ENCODE measurements at places on chromosomes 7 and 10.

- peak; percentile 73 for DNase-seq
Measured at GRCh38 chr7:27110186-27111031, 7.9 kb upstream of the HOXA2 start.

GRCh38 chr7:69049326-69049725, 548.9 kb upstream of the AUTS2 start:
- peak; percentile 23 for DNase-seq

- no peak for DNase-seq
Measured at GRCh38 chr7:6226194-6226799, 46.1 kb downstream of the CYTH3 start.

DNA sequence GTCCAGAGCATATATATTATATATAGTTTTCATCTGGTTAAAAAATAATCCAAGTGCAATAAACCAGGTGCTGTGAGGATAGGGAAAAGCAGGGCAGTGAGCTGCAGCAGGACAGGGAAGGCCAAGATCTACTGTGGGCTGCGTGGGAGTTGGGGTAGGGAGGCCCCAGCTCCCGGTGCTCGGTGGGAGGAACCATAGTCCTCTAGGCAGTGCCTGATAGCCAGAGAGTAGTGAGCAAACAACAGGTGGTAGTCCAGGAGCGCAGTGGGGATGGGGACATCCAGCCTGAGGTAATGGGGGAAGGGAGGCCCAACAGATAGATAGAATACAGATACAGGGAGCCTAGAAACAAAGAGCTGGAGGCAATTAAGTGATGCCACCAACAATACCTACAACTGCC, 4.1 kb upstream of the BMPR1A start:
- DNase-seq = no peak

GRCh38 chr7:146503844-146504243, 387.2 kb downstream of the CNTNAP2 start:
- DNase-seq = no peak

- DNase-seq = no peak
Measured at GRCh38 chr10:72328045-72328828, 26.5 kb downstream of the DNAJB12 start.

DNA sequence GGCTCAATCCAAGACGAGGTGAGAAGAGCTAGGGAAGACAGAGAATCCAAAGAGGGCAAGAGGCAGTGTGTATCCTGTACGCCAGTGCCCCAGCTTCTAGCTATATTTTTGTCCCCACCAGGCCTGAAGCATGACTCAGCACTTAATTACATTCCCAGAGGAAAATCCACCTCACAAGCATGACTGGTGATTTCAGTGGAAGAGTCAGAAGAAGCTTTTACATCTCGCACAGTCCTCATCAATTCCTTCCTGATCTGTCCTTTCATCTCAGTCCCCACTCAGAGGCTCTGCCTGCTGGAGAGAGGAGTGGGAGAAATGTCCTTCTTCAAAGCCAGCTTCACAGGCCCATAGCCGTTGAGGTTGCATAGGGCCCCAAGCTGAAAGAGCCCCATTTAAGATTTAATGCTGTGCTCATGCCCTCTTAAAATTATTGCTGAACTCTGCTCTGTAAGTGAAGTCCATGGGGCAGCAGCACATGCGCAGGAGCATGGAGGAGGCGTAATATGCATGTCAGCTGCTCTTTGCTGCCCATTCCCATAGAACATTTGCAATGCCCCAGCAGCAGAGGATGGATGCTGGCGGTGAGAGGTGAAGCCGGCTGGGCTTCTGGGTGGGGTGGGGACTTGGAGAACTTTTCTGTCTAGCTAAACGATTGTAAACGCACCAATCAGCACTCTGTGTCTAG, 39.0 kb upstream of the AOAH start:
- no peak for DNase-seq

- DNase-seq = peak; percentile 93
Measured at GRCh38 chr10:119253433-119254174, 46.2 kb downstream of the GRK5 start.

- DNase-seq = peak; percentile 73
Measured at GRCh38 chr10:103021900-103022293, 103.8 kb downstream of the CNNM2 start.

DNA sequence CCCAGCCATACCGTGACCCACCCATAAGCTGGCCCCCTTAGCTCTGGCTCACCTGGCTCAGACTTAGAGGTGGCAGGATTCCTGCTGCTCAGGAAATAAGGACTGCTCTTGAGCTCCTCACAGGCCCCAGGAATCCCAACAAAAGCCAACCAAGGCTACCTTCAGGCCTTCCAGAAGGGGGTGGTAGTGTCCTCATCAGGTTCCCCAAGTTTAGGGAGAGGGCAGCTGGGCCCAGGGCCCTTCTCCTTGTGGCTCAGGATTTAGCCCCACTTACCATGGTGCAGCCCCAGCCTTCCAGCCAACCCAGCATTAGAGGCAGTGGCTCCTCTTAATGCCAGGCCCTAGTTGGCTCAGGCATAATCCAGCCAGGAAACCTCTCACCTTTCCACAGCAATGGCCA, 23.5 kb downstream of the NPFFR1 start:
- DNase-seq = no peak

DNA sequence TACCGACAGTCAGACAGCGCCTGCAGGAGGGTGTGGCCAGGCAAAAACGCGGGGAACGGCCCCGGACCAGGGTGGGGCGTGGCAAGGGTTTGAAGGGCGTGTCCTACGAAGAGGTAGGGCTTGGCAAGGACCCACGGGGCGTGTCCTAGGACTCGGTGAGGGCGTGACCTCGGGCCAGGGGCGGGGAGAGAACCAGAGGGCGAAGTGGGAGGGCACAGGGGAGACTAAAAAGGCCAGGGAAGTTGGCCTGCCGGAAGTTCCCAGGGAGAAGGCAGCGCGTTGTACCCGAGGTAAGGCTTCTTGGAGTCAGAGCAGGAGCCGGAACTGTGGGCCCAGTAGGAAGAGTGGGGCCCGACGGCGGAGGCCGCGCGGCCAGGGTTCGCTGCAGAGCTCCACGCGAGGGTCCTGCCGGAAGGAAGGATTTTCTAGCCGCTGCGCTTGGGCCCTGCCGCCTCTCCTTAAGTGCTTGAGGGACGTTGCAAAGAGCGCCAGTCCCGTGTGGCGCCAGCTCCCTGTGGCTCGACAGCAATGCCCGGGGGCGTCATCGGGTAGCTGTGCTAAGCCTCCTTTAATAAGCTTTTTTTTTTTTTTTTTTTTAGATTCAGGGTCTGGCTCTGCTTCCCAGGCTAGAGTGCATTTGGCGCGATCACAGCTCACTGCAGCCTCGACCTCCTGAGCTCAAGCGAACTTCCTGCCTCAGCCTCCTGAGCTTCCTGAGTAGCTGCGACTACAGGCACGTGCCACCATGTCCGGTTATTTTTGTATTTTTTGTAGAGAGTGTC, at the start of gene PTER:
TSS of gene PTER (plus strand) at position 253 of the 782 bp plus-strand sequence. CDS start 47,375 bp downstream, outside the sequence.
- peak; percentile 84 for DNase-seq

- DNase-seq = peak; percentile 71
Measured at GRCh38 chr7:88226886-88227516, 7.2 kb upstream of the SRI start.

DNA sequence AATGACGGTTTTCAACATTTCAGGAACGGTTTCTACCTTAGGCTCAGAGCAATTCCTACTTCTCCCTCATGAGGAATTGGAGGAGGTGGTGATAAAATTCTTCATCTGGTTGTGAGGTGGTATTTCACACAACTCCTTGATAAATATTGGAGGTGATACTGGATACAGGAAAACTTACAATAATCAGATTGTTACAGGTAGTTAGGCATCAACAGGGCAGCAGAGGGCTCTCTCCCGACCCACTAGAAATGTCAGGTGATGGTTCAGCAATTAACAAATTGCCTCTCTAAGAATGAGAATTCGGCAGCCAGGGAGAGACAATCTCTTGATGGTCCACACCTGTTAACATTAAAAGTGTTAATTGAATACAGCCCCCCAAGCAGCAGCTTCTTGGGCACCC, 22.6 kb downstream of the ZNF786 start:
- DNase-seq = no peak

GRCh38 chr7:504221-505111, 15.2 kb downstream of the PDGFA start:
- no peak for DNase-seq

GRCh38 chr10:5648494-5649457, 17.6 kb downstream of the ASB13 start:
- DNase-seq = no peak

- DNase-seq = no peak
Measured at GRCh38 chr7:151686826-151687225, 167.1 kb upstream of the RHEB start.

DNA sequence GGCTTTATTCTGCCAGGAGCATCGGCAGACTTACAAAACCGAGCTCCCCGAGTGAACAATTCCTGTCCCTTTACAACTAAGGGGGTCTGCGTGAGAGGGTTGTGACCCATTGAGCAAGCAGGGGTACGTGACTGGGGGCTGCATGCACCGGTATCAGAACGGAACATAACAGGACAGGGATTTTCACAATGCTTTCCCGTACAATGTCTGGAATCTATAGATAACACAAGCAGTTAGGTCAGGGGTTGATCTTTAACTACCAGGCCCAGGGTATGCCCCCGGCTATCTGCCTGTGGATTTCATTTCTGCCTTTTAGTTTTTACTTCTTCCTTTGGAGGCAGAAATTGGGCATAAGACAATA, 38.1 kb upstream of the GSDME start:
- DNase-seq = no peak

DNA sequence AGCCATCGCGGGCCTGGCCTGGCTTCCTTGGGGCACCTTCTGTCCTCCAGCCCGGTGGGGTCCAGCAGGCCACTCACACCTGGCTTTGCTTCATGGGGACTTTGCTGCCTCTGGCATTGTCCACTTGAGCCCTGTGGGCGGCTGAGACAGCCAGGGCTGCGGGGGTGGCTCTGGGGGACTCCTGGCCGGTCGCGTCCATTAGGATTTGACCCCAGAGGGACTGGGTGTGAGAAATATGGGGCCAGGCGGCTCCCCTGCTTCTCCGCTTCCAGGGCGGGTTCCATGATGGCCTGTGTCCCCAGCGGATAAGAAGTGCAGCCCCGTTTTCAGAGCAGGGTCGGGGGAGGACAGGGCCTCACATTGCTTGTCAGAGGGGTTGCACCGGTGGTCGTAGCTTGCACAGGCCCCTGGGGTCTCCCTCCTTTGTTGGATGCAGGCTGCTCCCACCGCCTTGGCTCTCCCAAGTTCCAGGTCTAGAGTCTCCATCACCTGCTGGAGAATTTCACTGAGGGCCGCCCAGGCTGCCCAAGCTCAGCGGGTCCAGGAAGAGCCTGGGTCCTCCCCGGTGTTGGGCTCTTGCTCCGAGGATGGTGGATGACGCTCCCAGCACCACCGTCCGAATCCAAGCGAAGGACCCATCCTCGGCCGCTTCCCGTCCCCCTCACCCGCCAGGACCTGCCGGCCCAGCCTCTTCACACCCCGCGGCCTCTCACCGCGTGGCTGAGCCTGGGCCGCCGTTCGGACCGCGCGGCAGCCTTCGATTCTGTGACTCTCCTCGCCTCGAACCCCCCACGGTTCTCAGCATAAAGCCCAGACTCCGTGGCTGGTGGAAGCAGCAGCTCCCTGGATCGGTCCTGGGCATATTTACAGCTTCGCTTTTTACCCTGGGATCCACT, 140.1 kb downstream of the DYNC2I1 start:
- DNase-seq = no peak

DNA sequence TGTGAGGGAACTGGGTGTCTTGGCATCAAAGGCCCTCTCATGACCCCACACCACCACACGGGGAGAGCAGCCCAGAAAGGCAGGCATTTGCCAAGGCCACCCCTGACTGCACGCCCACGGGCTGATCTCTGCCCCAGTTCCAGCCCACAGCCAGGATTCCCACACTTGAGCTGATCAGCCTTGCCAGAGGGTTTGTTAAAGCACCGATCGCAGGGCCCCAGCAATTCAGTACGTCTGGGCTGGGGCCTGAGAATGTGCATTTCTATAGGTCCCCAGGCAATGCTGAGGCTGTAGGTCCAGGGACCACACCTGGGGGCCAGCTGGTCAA, 103.9 kb downstream of the TNS3 start:
- no peak for DNase-seq

- no peak for DNase-seq
Measured at GRCh38 chr7:66167773-66168387, 37.3 kb upstream of the TPST1 start.

GRCh38 chr7:149806726-149807125, 31.4 kb upstream of the ZNF862 start:
- no peak for DNase-seq

- no peak for DNase-seq
Measured at GRCh38 chr7:36742911-36743775, 18.8 kb upstream of the AOAH start.

- DNase-seq = no peak
Measured at GRCh38 chr10:113060201-113061053, 110.4 kb downstream of the TCF7L2 start.

- no peak for DNase-seq
Measured at GRCh38 chr10:74084955-74085354, 65.7 kb downstream of the AP3M1 start.

DNA sequence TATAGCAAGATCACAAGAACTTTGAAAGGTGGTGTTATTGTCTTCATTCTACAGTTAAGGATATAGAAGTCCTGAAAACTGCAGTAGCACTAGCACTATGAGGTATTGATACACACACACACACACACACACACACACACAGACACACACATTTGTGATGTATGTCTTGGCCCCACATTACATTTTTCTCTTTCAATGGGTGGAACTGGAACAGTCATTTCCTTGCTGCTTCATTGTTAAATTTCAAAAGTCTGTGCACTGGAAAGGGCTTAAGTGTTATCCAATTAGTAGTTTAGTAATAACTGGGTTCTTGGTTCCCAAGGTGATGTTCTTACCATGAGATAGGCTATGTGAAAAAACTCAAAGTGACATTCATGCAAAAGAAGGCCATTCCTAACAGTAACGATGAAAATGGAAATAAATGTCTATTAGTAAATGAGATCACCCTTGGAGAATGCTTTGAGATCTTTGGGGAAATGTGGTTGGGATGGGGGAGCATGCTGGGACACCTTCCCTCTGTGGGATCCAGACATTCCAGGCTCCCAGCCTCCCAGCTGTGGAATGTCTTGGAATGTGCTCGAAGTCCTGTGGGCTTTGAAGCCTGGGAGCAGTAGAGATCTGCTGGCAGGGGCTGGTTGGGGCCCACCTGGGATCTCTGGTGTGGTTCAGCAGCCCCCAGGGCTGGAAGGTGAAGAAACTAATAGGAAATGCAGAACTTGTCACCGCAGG, 37.4 kb upstream of the CALD1 start:
- peak; percentile 66 for DNase-seq

- DNase-seq = peak; percentile 92
Measured at GRCh38 chr7:131244259-131244852, 83.3 kb upstream of the MKLN1 start.

GRCh38 chr10:48206482-48207250, 67.8 kb downstream of the FRMPD2 start:
- no peak for DNase-seq

- DNase-seq = no peak
Measured at GRCh38 chr10:58081353-58081752, 186.3 kb downstream of the IPMK start.

GRCh38 chr10:124204726-124205125, 111.3 kb upstream of the CHST15 start:
- DNase-seq = no peak

- DNase-seq = no peak
Measured at GRCh38 chr7:10721289-10721688, 252.4 kb upstream of the PHF14 start.

- DNase-seq = no peak
Measured at GRCh38 chr7:157564517-157565177, 227.8 kb downstream of the DNAJB6 start.
